ENCODE measurements at places on chromosomes 16 and 17. TPM values are rescaled to one million over a fixed set of nuclear protein-coding genes. Genes with fewer than 3 reads are reported as not detected.

GRCh38 chr16:87459027-87459426 lies 33.8 kb downstream of the ZCCHC14 start:
- no peak for DNase-seq

GRCh38 chr17:73342541-73343167 lies 30.9 kb upstream of the CDC42EP4 start:
- DNase-seq: no peak

- DNase-seq: no peak
These were observed 159.6 kb downstream of the PRKCA start for GRCh38 chr17:66462010-66462409.

GRCh38 chr16:81625544-81626153 lies 153.4 kb upstream of the PLCG2 start:
- DNase-seq: no peak

DNA sequence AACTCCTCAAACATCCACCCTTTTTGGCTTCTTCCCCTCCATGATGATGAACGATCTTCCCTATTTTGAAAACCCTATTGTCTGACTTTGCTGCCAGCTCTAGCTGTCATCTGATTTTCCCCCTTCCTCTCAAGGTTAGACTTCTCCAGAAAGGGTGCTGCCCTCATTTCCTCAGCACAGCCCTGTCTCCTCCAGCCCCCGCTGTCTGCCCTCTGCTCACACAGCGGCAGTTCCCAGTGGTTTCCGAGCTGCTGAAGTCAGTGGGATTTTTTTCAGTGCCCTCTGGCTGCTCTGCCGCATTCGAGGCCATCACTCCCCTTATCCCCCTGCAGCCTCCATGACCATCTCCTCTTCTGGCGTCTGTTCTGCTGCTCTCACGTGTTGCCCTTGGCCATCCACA lies 26.6 kb upstream of the C17orf107 start:
- DNase-seq: no peak

DNA sequence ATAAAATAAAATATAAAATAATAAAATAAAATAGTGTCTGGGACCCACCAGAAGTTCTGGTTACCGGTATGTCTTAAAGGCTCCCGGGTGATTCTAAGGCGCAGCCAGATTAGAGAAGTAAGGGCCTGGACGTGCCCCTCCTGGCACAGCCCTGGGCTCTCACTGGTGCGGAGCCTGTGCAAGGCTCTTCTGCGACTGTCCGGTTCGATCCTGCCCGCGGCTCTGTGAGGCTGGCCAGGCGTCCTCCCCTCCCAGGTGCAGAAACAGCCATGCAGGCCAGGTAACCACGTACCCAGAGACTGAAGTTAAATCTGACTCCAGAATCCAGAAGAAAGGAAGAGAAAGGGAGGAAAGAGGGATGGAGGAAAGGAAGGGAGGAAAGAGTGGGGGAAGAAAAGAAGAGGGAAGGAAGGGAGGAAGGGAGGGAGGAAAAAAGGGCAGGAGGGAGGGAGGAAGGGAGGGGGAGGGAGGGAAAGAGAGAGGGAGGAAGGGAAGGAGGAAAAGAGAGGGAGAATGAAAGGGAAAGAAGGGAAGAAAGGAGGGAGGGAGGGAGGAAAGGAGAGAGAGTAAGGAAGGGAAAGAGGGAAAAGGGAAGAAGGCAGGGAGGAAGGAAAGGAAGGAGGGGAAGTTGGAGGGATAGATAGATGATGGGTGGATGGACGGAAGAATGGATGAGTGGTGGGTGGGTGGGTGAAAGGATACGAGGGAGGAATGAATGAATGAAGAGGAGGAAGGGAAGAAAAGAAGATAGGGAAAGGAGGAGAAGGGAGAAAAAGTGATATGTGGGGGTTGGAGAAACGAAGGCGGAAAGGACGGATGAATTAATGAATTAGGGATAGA lies 42.3 kb downstream of the C16orf82 start:
- DNase-seq: peak; percentile 40

DNA sequence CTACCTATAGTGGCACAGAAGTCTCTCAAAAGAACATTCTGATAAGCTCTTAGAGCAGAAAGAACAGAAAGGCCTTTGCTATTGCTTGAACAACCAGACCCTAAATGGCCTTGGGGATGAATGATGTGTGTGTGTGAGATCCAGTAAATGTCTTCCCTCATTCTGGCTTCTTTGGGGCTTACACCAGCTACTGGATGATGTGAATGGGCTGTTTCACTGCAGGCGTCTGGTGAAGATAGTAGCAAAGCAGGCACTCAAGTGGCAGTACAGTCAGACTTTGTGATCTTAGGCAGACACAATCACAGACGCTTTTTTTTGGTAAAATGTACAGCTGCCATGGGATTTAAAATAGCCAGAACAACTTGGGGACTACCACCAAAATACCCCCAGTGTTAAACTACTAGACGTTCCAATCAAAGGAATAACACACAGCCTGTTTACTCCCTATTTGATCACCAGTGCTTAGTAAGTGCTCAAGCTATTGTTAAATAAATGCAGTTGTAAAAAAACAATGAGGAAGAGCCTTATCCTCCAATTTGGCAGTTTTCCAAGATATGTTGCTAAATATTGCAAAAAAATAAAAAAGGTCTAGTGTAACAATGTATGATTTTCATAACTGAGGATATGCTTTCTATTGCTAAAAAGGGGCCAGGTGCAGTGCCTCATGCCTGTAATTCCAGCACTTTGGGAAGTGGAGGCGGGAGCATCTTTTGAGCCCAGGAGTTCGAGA lies 17.9 kb downstream of the NDUFAB1 start:
- no peak for DNase-seq

KCNG4 gene
- not detected for total RNA-seq
